ENCODE measurements at places on chromosomes 16 and 17.
A peak's percentile ranks its signal among the peaks of the same experiment; 100 is the strongest.

DNA sequence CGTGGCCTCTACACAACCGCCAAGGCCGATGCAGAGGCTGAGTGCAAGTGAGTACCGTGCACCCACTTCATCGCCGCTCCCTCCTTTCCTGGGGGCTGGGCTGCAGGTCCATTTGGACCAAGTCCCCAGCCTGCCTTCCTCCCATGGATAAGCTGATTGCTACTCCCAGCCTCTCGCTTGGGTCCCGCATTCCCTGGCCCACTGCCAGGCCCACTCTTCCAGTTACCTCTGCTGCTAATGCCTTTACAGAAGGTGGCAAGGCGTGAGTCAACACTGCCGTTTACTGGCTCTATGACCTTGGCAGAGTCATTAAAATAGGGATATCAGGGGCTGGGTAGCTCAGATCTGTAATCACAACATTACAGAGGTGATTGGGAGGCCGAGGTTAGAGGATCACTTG is 11.2 kb downstream of the SULT1A2 start:
- no peak for DNase-seq

- DNase-seq = peak; percentile 91
These were observed at the start of gene C17orf107 for GRCh38 chr17:4899341-4900230. C17orf107 (plus strand) TSS chr17:4899536; CDS start chr17:4899763, 227 bp downstream.

GRCh38 chr16:2756288-2757015 is 4.0 kb downstream of the SRRM2 start:
- DNase-seq = no peak

DNA sequence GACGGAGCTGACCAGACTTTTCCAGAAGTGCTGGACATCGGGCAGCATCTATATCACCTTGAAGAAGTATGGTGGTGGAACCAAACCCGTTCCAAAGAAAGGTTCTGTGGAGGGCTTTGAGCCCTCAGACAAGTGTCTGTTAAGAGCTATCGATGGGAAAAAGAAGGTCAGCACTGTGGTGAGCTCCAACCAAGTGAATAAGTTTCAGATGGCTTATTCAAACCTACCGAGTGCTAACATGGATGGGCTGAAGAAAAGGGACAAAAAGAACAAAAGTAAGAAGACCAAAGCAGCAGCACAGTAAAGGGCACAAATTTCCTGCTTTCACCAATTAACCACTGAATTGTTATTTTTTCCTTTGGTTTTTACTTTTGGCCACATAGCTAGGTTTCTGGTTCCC is 6.9 kb downstream of the KAT7 start:
- no peak for DNase-seq

- no peak for DNase-seq
These were observed 49.8 kb upstream of the CHMP6 start for GRCh38 chr17:80941743-80942422.

DNA sequence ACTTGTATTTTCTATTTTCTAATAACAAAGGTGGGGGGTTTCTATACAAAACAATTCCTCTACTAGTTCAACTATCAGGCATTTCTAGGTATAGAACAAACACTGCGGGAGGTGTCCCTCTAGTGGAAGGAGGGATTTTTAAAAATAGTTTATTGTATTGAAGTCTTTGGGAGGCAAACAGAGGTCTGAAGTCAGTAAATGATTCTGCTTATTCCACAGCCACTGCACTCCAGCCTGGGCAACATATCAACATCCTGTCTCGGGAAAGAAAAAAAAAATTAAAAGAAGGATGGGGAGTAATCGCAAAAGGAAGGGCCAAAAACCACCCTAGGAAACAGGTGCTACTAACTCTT is 648 bp upstream of the ERCC4 start:
- DNase-seq = no peak

- DNase-seq = no peak
These were observed 227.3 kb downstream of the WWOX start for GRCh38 chr16:78326731-78327130.

- DNase-seq = no peak
These were observed 20.9 kb downstream of the METRNL start for GRCh38 chr17:83100220-83100852.

DNA sequence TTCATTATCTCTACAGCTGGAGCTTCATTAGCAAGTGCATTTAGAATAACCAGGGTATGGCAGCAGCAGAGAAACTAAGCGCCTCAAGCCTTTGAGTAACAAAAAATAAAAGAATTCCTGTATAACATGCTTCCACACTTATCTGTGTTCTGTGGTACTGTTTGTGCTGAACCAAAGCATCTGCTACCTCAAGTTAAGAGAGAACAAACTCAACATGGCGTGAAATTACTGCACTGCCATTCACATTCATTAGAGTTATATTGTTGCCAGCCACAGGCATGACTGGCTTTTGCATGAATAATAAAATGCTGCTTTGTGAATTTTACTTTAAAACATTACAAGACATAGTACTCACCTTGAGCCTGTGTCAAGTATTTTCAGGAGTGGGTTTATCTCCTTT is 76.6 kb downstream of the NLK start:
- no peak for DNase-seq

DNA sequence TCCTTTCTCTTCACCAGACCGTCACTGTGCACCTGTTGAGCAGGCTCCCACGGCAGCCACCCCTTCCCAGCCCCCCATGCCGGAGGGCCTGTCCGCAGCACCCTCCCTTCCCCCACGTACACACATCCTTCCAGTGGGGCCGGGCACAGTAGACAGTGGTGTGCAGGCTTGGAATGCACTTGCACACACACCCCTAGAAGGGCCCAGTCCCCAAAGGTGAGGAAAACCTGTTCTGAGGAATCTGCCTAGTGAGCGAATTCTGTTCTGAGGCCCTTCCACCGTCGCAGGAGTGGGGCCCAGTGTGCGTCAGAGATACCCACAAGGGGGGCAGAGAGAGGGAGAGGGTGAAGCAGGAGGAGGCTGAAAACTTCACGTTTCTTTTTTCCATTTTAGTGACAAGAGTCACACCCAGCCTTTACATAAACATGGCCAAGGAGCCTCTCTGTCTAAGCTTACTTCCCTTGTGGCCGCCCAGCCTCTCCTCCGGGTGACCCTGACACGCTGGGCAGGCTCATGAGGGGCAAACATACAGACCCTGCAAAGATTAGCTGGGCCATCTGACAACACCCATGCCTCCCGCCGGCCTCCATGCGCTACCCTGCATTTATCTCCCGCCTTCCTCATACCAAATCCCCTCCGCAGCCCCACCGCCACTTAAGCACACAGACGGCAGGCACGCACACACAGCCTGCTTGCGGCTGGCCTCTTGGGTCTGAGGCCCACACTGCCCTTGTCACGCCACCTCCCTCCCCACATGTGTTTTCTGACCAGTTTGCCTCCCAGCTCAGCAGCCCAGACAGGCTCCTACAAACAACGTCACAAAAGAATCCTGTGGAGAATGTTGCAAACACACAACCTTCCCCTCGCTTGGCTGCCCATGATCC is 1.8 kb downstream of the ZBTB4 start:
- peak; percentile 26 for DNase-seq

DNA sequence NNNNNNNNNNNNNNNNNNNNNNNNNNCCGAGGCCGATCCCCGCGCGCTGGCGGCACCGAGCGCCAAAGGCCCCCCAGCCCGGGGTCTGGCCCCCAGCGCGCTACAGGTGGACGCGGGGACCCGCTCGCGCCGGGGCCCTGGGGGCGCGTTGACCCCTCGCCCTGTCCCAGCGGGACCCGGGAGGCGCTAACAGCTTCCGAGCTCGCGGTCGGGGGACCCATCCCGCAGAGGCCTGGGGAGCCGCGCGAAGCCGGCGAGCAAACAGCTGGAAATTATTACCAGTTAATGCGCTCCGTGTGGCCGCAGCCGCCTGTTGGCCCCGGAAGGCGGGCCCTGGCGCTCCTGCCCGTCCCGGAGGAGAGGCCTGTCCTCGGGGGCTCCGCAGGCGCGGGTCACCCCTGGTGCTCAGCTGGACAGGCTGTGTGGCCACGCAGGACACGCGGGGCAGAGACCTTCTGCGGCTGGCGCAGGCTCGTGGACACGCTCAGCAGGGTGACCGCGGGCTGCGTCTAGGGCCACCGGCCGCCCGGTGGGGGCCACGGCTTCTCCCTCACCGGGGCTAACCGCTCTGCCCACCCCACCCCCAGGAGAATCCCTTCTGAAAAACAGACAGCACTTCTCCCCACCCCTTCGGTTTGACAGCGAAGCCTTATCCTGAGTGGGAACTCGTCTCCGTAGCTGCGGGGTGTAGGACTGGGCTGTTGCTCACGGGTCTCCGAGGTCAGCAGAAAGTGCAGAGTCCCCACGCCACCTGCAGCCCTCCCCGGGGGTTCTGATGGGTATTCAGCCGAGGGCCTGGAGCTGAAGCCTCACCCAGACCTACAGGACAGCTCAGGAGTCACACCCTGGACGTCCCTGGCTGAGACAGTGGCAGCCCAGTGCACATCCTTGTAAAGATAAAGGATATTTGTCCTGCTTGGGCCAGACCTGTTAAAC is 138.7 kb upstream of the RPH3AL start:
- no peak for DNase-seq

GRCh38 chr17:70447588-70447987 is 278.3 kb downstream of the KCNJ2 start:
- no peak for DNase-seq

- DNase-seq = peak; percentile 46
These were observed 38.2 kb downstream of the HOXB1 start for GRCh38 chr17:48492401-48493298.

GRCh38 chr17:82060614-82061013 is 5.0 kb downstream of the DUS1L start:
- DNase-seq = no peak

GRCh38 chr16:30949650-30950515 is 1.0 kb downstream of the ORAI3 start:
- DNase-seq = no peak

- DNase-seq = peak; percentile 20
These were observed 58.7 kb upstream of the DLX4 start for GRCh38 chr17:49910094-49910857.

DNA sequence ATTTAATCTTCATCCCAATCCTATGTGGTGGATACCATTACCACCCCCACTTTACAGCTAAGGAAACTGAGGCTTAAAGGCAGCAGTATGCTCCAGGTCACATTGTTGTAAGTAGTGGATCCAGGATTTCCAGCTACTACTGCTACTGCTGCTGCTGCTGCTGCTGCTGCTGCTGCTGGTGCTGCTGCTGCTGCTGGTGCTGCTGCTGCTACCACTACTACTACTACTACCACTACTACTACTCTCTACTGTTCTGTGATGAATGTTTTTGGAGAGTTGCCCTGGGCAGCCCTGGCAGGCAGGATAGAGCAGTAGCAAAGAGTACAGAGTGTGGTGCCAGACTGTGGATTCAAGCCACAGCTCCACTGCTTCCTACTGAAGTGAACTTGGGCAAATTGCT is 49.3 kb upstream of the SLC12A3 start:
- DNase-seq = no peak

DNA sequence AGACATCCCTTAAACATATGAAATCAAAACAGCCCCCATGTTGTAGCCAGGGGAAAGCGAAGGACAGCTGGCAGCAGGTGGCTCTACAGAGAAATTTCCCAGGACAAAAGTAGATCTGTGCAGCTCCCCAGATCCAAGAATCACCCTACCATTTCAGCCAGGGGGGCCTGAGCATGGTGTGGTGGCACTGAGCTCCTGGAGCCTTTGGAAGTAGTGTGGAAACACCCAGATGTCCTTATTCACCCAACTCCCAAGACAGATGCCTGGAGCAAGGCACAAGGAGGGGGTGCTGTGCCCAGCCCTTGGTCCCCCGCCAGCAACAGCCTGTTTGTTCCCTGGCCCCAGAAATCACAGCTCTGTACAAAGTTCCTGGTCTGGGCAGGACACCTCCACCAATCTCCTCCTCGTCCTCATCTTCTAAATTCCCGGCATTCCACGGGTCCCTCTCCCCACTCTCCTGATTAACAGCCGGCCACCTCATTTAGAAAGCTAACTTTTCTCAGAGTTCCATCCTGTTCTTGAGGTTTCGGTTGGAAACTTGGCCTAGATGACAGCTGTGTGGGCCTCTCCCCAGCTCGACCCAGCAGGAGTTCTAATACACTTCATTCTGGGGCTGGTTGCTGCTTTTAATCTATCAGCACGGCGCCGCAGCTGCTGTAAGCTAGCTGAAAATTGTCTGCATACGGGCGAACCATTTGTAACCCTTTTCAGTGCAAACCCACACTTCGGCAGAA is 191.1 kb downstream of the C16orf78 start:
- DNase-seq = no peak

GRCh38 chr17:13589658-13590057 is 12.1 kb downstream of the HS3ST3A1 start:
- DNase-seq = no peak

- DNase-seq = no peak
These were observed 7.4 kb downstream of the CTNS start for GRCh38 chr17:3643889-3644349.

GRCh38 chr16:4166821-4167220 is 50.6 kb upstream of the ADCY9 start:
- no peak for DNase-seq

GRCh38 chr16:57313509-57313908 is 29.0 kb upstream of the PLLP start:
- no peak for DNase-seq
